ENCODE measurements at places on chromosomes 12 and 14. TPM values are rescaled to one million over a fixed set of nuclear protein-coding genes. Genes with fewer than 3 reads are reported as not detected.
A peak's percentile ranks its signal among the peaks of the same experiment; 100 is the strongest.

DNA sequence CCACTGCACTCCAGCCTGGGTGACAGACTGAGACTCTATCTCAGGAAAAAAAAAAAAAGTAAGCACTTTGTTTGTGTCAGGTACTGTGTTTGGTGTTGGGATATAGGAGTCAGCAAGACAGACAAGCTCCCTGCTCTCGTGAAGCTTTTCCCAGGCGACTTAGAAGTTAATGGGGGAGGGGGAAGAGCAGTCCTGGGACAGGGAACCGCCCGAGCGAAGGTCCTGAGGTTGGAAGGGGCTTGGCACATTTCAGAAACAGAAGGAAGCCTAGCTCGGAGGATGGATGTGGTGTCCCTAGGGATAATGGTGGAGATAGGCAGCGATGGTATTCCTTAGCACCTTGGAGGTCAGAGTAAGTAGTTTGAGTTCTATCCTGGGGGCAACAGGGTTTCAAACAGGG is 8.5 kb upstream of the COX6A1 start:
- H3K4me1 ChIP-seq = peaks cover 5% of the 10 kb centered on the region
- no peaks in the 10 kb centered on the region for H3K27me3 ChIP-seq
- DNase-seq = no peak
- H3K27ac ChIP-seq = no peak overlapping the region
- no peak overlapping the region for H3K4me3 ChIP-seq

Gene LRRIQ1
- total RNA-seq = 1.5 TPM

GRCh38 chr12:107337346-107338095 is 244.2 kb upstream of the CRY1 start:
- no peaks in the 10 kb centered on the region for H3K4me1 ChIP-seq
- H3K36me3 ChIP-seq = peaks cover 2% of the 10 kb centered on the region
- DNase-seq = no peak
- H3K27ac ChIP-seq = no peak overlapping the region
- H3K27me3 ChIP-seq = no peaks in the 10 kb centered on the region
- H3K4me3 ChIP-seq = no peak overlapping the region

DNA sequence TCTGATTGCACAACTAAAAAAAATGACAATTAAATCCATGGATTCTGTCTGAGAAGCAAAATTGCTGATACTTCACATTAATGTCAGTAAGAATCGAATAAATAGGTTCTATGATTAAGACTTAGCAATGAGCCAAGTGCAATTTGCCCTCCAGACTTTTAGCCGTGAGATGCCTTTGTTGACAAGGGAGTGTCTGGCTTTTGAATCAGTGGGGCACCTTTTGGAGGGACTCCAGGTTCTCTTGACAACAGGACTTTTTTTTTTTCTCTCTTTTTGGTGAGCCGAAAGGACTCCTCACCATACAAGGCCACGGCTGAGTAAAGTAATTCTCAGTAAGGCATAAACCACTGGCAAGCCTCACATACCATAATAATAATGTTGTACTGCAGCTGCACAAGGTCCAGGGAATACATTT is 4.7 kb upstream of the MDM1 start:
- H3K36me3 ChIP-seq = no peaks in the 10 kb centered on the region
- peak; percentile 89 for DNase-seq
- H3K4me1 ChIP-seq = peaks cover 38% of the 10 kb centered on the region
- peak overlapping the region; percentile 91 for H3K27ac ChIP-seq

DNA sequence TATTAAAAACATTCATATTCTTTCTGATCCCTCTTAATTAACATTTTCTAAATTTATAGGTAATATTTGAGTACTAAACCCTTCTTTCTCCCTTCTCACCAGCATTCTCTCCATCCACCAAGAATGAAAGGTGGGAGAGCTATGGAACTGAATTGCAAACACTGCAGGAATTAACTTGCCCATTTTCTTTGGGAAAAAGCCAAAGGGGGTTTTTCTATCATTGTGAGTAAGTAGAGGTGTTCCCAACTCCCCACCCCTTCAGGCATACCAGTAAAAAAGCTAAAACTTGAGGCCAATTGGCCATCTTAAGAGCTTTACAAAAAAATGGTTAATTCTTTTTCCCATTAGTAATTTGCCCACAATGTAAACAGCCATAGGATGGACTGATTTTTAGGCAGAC is 23.7 kb downstream of the PCNX1 start:
- H3K27me3 ChIP-seq = no peaks in the 10 kb centered on the region
- peaks cover 30% of the 10 kb centered on the region for H3K4me1 ChIP-seq
- no peak overlapping the region for H3K27ac ChIP-seq
- H3K36me3 ChIP-seq = no peaks in the 10 kb centered on the region
- no peak for DNase-seq

- DNase-seq = no peak
- no peak overlapping the region for H3K4me3 ChIP-seq
- no peaks in the 10 kb centered on the region for H3K4me1 ChIP-seq
- H3K36me3 ChIP-seq = no peaks in the 10 kb centered on the region
- no peak overlapping the region for H3K27ac ChIP-seq
These were observed 302.8 kb downstream of the FSCB start for GRCh38 chr14:44204061-44204835.

DNA sequence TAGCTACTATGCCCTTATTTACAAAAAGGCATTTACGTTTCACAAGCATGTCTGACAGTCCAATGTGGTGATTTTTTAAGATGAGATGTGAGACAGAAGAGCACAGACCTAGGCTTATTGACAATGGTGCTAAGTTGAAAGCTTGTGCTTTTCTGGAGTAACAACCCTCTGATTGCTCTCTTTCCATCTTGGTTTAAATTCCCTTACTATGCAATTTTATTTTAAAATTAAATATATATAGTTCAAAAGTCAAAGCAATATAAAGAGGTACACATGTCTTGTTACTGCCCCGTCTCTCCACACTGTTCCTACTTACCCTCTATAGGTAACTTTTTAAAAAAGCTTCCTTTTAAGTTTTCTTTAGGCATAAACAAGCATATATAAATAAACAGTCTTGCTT is 39.4 kb upstream of the BBS10 start:
- H3K36me3 ChIP-seq = peaks cover 54% of the 10 kb centered on the region
- H3K27ac ChIP-seq = no peak overlapping the region
- no peaks in the 10 kb centered on the region for H3K27me3 ChIP-seq
- H3K4me1 ChIP-seq = peaks cover 11% of the 10 kb centered on the region

DNA sequence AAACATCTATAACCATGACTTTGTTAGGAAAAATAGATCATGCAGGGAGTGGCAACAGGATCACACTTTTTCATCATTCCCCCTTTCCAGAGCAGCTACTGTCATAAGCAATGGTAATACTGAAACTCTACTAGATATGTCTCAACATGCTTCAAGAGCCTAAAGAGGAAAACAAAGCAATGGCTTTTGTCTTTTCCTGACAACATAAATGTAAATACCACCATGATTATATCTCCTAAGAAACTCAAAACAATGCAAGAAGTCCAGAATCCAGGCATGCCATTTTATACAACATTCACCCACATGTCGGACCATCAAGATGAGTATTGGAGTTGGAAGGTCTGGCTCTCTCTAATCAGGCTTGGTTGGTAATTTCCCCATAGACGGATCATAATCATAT is 78.7 kb downstream of the KIF21A start:
- no peak overlapping the region for H3K27ac ChIP-seq
- DNase-seq = no peak
- no peaks in the 10 kb centered on the region for H3K4me1 ChIP-seq
- H3K36me3 ChIP-seq = peaks cover 40% of the 10 kb centered on the region
- no peaks in the 10 kb centered on the region for H3K27me3 ChIP-seq

Gene PRR4
- 7.7 TPM for total RNA-seq

Gene KRT74
- not detected for total RNA-seq

- peaks cover 6% of the 10 kb centered on the region for H3K36me3 ChIP-seq
- H3K27me3 ChIP-seq = no peaks in the 10 kb centered on the region
- no peak for DNase-seq
- no peak overlapping the region for H3K27ac ChIP-seq
- H3K4me3 ChIP-seq = no peak overlapping the region
These were observed 19.0 kb downstream of the ASB2 start for GRCh38 chr14:93957333-93957710.

Gene NRXN3
- total RNA-seq = not detected

Gene ARG2
- total RNA-seq = 17.6 TPM

- H3K4me3 ChIP-seq = no peak overlapping the region
- H3K27me3 ChIP-seq = no peaks in the 10 kb centered on the region
- H3K4me1 ChIP-seq = no peaks in the 10 kb centered on the region
- no peaks in the 10 kb centered on the region for H3K36me3 ChIP-seq
These were observed 113.4 kb upstream of the PELI2 start for GRCh38 chr14:56004786-56005185.

Gene SNRNP35
- total RNA-seq = 18.0 TPM

Gene DPF3
- 2.1 TPM for total RNA-seq

- H3K4me3 ChIP-seq = no peak overlapping the region
- H3K27me3 ChIP-seq = no peaks in the 10 kb centered on the region
- H3K36me3 ChIP-seq = peaks cover 100% of the 10 kb centered on the region
- no peaks in the 10 kb centered on the region for H3K4me1 ChIP-seq
These were observed 25.3 kb downstream of the PLD4 start for GRCh38 chr14:104950021-104950420.

Gene DIO3
- not detected for total RNA-seq

Gene FLVCR2
- 4.2 TPM for total RNA-seq

- no peak overlapping the region for H3K27ac ChIP-seq
- no peaks in the 10 kb centered on the region for H3K36me3 ChIP-seq
- peaks cover 5% of the 10 kb centered on the region for H3K4me1 ChIP-seq
- no peaks in the 10 kb centered on the region for H3K27me3 ChIP-seq
These were observed 19.5 kb downstream of the PTGDR start for GRCh38 chr14:52286661-52287649.

GRCh38 chr12:32146074-32146873 is 39.6 kb downstream of the BICD1 start:
- no peaks in the 10 kb centered on the region for H3K4me1 ChIP-seq
- H3K27ac ChIP-seq = no peak overlapping the region
- DNase-seq = no peak
- no peaks in the 10 kb centered on the region for H3K36me3 ChIP-seq
- H3K27me3 ChIP-seq = no peaks in the 10 kb centered on the region

GRCh38 chr14:101665478-101666078 is 95.9 kb upstream of the PPP2R5C start:
- peak; percentile 64 for DNase-seq
- H3K4me3 ChIP-seq = no peak overlapping the region
- no peaks in the 10 kb centered on the region for H3K36me3 ChIP-seq
- no peaks in the 10 kb centered on the region for H3K4me1 ChIP-seq

GRCh38 chr12:49228653-49229052 is 36.2 kb upstream of the TUBA1C start:
- no peaks in the 10 kb centered on the region for H3K36me3 ChIP-seq
- H3K27ac ChIP-seq = no peak overlapping the region
- no peaks in the 10 kb centered on the region for H3K27me3 ChIP-seq
- H3K4me1 ChIP-seq = peaks cover 5% of the 10 kb centered on the region
- no peak for DNase-seq

- no peak overlapping the region for H3K4me3 ChIP-seq
- H3K27me3 ChIP-seq = no peaks in the 10 kb centered on the region
- no peak for DNase-seq
- no peak overlapping the region for H3K27ac ChIP-seq
These were observed 73.4 kb downstream of the MNAT1 start for GRCh38 chr14:60807971-60808370.

Gene ANO4
- total RNA-seq = 0.15 TPM

Gene MUCL1
- not detected for total RNA-seq

GRCh38 chr12:65856521-65856920 is 32.2 kb downstream of the HMGA2 start:
- H3K27me3 ChIP-seq = no peaks in the 10 kb centered on the region
- peak overlapping the region; percentile 14 for H3K27ac ChIP-seq
- H3K4me1 ChIP-seq = peaks cover 30% of the 10 kb centered on the region
- DNase-seq = no peak
- H3K4me3 ChIP-seq = no peak overlapping the region

DNA sequence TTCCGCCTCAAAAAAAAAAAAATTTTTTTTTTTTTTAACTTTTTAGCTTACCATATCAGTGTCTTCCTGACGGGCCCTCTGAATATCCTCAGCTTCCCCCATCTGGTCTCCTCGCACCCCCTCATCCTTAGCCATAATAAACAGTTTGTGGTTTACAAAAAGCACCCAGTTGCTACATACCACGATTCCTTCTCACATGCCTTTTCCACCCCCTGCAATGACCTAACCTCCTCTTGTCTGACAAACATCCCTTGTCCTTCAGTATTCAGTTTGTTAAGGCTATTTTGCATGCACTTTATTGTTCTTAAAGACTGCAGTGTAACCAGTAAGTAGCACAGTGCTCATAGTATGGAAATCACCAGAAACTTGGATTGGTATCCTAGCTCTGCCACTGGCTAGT is 88.5 kb downstream of the PPM1H start:
- H3K27ac ChIP-seq = no peak overlapping the region
- H3K36me3 ChIP-seq = no peaks in the 10 kb centered on the region
- no peak overlapping the region for H3K4me3 ChIP-seq
- no peaks in the 10 kb centered on the region for H3K27me3 ChIP-seq

DNA sequence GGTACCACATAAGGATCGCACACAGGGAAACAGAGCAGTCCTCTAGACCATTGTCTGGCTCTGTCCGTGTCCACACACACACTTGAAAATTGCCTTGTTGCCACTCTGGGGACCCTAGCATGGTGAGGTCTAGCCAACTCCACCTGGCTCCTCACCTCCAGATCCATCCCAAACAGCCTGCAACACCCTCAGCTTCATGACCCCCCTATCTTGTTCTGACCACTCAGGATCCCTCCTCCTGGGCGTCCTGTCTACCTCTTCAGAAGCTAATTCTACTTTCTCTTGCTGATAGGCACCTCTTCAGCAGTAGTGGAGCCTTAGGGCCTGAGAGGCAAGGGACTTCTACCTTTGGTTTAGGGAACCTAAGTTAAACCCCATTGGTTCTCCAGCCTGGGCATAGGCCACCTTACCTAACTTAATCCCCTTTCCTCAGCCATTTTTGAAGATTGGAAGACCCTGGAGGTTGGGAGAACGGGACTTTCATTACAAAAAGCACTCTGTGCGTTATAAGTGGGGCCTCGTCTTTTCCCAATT is 697 bp upstream of the HOXC5 start:
- H3K27ac ChIP-seq = no peak overlapping the region
- peaks cover 8% of the 10 kb centered on the region for H3K4me1 ChIP-seq
- peaks cover 20% of the 10 kb centered on the region for H3K36me3 ChIP-seq
- peak overlapping the region; percentile 71 for H3K4me3 ChIP-seq

GRCh38 chr14:80959496-80959895 is 4.1 kb downstream of the TSHR start:
- peaks cover 44% of the 10 kb centered on the region for H3K27me3 ChIP-seq
- H3K27ac ChIP-seq = no peak overlapping the region
- no peaks in the 10 kb centered on the region for H3K4me1 ChIP-seq
- H3K36me3 ChIP-seq = no peaks in the 10 kb centered on the region

DNA sequence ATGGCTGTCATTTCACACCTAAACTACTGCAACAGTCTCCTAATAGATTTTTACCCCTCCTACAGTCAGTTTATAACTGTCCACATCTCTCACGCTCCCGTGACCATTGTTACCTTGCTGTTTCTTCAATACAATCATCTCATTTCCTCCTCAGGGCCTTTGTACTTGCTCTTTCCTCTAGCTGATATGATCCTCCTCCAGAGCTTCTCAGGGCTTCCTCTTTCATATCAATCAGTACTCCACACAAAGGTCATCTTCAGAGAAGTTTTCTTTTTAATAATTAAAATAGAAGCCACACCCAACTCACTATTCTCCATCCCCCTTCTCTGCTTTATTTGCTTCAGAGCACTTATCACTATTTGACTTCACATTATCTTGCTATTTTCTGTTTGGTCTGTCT is 508.2 kb downstream of the NELL2 start:
- H3K27me3 ChIP-seq = no peaks in the 10 kb centered on the region
- no peaks in the 10 kb centered on the region for H3K36me3 ChIP-seq
- no peak for DNase-seq
- H3K4me1 ChIP-seq = peaks cover 6% of the 10 kb centered on the region

Gene SLCO1B1
- not detected for total RNA-seq

- no peaks in the 10 kb centered on the region for H3K27me3 ChIP-seq
- no peaks in the 10 kb centered on the region for H3K36me3 ChIP-seq
- H3K27ac ChIP-seq = peak overlapping the region; percentile 74
- H3K4me3 ChIP-seq = peak overlapping the region; percentile 25
- no peak for DNase-seq
These were observed 16.0 kb upstream of the SLC38A2 start for GRCh38 chr12:46388427-46389021.
